ENCODE measurements at places on chromosomes 4 and X. TPM values are rescaled to one million over a fixed set of nuclear protein-coding genes. Genes with fewer than 3 reads are reported as not detected.

DNA sequence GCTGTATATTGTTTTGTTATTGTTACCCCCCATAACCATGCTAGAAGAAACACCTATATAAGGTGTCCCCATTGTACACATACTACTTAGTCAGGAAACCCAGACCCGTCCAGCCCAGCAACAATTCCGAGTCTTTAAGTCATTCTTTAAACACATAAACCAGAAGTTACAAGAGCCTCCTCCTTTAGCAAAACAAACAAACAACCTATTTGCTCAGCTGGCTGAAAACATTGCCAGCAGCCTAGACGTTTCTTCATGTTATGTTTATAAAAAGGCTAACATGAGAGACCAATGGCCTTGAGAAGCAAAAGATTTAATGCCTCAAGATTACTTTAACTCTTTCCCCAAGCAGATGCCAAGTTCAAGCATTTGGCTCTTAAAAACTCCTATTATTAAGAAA, 1.4 kb downstream of the ACOX3 start:
- H3K4me1 ChIP-seq: peaks cover 9% of the 10 kb centered on the region
- H3K4me3 ChIP-seq: no peak overlapping the region

DNA sequence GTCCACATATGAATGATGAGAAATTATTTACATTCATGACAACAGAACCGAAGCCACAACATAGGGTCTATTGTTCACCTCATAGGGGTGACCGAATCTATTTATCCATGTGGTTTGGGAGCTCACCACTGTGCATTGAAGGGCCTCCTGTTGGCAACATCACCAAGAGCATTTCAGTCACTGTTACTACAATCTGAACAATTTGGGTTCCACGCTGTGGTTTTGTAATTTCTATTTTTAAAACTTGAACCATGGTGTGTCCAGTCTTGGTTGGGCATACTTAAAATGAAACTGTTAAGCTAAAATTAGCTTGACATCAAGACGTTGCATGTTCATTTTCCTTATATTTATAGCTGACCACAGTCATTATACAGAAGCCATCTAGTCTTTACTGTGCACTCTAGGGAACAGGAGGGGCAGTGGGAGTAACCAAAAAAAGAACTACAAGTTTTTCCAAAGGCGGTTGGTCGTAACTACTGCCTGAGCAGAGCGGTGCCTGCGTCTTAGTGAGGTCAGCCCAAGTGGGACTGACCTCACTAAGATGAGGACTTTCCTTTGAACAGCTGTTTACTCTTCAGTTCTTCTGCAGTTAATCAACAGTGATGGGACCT, 192.1 kb downstream of the SPRY1 start:
- DNase-seq: no peak
- no peaks in the 10 kb centered on the region for H3K27me3 ChIP-seq
- H3K36me3 ChIP-seq: no peaks in the 10 kb centered on the region
- peak overlapping the region; percentile 85 for H3K27ac ChIP-seq
- H3K4me1 ChIP-seq: peaks cover 7% of the 10 kb centered on the region

- no peak for DNase-seq
- H3K4me1 ChIP-seq: no peaks in the 10 kb centered on the region
- H3K4me3 ChIP-seq: no peak overlapping the region
- H3K27me3 ChIP-seq: no peaks in the 10 kb centered on the region
These were observed 69.9 kb upstream of the FBXW7 start for GRCh38 chr4:152605641-152606335.

DNA sequence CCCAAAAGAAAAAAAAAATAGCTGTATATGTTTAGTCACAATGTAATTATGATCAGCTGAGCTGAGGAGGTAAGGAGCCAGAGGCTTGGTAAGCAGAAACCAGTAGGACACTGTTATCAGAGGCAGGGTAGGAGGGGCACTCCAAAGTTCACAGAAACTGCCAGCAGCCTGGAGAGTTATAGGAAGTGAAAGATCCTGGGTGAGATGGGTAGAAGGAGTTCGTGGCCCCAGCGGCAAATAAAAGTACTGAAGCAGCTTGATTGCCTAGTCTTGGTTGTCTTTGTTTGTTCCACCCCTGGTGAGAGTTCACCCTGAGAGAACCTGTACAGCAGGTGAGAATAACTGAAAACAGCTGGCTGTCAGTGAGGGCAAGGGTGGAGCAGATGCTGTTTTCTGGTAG, 340.8 kb downstream of the ADGRL3 start:
- H3K4me3 ChIP-seq: no peak overlapping the region
- no peaks in the 10 kb centered on the region for H3K36me3 ChIP-seq
- H3K4me1 ChIP-seq: no peaks in the 10 kb centered on the region
- peak; percentile 83 for DNase-seq
- H3K27ac ChIP-seq: peak overlapping the region; percentile 43
- H3K27me3 ChIP-seq: no peaks in the 10 kb centered on the region

- no peak for DNase-seq
- H3K4me1 ChIP-seq: no peaks in the 10 kb centered on the region
- no peak overlapping the region for H3K4me3 ChIP-seq
- no peak overlapping the region for H3K27ac ChIP-seq
- H3K36me3 ChIP-seq: no peaks in the 10 kb centered on the region
- H3K27me3 ChIP-seq: no peaks in the 10 kb centered on the region
These were observed 3.2 kb downstream of the TDO2 start for GRCh38 chr4:155906554-155907247.

- DNase-seq: no peak
- H3K4me3 ChIP-seq: no peak overlapping the region
- no peak overlapping the region for H3K27ac ChIP-seq
- no peaks in the 10 kb centered on the region for H3K36me3 ChIP-seq
- H3K4me1 ChIP-seq: no peaks in the 10 kb centered on the region
These were observed 84.4 kb downstream of the PPARGC1A start for GRCh38 chr4:23805450-23805851.

DNA sequence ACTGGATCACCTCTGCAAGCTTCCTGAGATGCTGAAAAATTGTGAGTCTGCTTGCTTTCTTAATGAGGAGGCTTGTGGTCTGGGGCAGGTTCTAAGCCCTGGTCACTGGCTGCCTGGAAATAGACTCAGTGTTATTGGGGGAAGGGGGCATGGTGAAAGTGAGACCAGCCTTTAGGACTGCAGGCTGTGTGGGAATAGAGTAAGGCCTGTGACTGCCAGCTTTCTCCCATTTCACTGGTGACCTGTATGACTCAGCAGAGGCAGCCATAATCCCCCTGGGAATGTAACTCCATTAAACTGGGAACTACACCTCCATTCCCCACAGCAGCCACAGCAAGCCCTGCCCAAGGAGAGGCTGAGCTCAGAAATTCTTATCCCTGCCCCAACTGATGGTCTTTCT, 55.9 kb upstream of the IL15 start:
- no peaks in the 10 kb centered on the region for H3K27me3 ChIP-seq
- no peaks in the 10 kb centered on the region for H3K4me1 ChIP-seq
- DNase-seq: no peak
- no peak overlapping the region for H3K4me3 ChIP-seq
- no peak overlapping the region for H3K27ac ChIP-seq

Gene HPGD
- total RNA-seq: 62.3 TPM

Gene HTN3
- total RNA-seq: not detected

Gene MTNR1A
- 1.3 TPM for total RNA-seq
